ENCODE measurements at places on chromosomes 11 and 22.

DNA sequence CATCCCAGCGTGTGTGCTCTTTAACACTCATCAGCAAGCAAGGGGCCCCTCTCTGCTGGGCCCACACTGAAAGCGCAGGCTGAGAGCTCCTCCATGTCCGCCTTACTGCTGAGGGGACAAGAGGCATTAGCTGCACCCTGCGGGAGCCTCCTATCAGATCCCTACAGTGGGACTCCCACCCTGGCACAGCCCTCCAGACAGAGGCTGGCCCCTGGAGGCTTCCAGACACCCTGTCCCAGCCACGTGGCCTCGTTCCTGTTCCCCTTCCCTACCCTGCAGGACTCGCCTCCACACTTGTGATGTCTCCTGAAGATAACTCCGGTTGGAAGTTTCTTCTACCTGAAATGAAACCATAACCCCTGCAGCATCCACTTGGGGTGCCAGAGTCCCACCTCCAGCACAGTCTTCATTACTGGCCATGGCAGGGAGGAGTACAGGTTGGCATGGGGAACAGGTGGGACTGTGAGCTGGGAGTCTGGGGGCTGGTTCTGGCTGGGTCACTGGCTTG lies 5.0 kb upstream of the SH3BP1 start:
- peak; percentile 38 for DNase-seq
- peaks cover 71% of the 10 kb centered on the region for H3K4me1 ChIP-seq
- H3K4me3 ChIP-seq = peak overlapping the region; percentile 46
- H3K27me3 ChIP-seq = no peaks in the 10 kb centered on the region

DNA sequence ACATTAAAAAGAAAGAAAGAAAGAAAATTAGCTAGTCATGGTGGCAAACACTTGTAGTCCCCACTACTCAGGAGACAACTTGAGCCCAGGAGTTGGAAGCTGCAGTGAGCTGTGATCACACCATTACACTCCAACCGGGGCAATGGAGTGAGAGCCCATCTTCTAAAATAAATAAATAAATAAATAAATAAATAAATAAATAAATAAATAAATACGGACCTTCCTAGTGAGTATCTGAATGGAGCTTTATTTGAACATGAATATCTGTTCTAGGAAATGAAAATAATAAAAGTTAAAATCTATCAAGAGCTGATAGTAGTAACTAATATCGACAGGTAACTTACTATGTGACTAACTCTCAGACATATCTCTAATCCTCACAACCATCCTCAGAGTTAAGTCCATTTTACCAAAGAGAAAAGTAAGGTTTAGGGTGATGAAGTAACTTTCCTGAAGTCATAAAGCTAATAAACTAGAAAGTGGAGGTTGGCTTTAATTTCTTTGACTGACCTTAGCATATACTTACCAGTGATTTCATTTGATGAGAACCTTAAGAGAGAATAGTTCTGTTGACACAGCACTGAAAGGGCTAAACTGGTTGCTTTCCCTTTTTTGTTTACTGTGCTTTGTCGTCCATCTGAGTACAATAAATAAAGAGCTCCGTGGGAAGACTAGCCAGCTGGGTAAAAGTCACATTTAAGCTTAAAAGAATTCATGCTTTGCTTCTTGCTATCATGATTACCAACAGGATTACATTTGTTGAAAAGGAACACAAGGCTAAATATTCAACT lies 22.4 kb downstream of the ENTHD1 start:
- no peak overlapping the region for H3K27ac ChIP-seq
- DNase-seq = no peak
- no peak overlapping the region for H3K4me3 ChIP-seq
- H3K36me3 ChIP-seq = no peaks in the 10 kb centered on the region
- no peaks in the 10 kb centered on the region for H3K4me1 ChIP-seq

DNA sequence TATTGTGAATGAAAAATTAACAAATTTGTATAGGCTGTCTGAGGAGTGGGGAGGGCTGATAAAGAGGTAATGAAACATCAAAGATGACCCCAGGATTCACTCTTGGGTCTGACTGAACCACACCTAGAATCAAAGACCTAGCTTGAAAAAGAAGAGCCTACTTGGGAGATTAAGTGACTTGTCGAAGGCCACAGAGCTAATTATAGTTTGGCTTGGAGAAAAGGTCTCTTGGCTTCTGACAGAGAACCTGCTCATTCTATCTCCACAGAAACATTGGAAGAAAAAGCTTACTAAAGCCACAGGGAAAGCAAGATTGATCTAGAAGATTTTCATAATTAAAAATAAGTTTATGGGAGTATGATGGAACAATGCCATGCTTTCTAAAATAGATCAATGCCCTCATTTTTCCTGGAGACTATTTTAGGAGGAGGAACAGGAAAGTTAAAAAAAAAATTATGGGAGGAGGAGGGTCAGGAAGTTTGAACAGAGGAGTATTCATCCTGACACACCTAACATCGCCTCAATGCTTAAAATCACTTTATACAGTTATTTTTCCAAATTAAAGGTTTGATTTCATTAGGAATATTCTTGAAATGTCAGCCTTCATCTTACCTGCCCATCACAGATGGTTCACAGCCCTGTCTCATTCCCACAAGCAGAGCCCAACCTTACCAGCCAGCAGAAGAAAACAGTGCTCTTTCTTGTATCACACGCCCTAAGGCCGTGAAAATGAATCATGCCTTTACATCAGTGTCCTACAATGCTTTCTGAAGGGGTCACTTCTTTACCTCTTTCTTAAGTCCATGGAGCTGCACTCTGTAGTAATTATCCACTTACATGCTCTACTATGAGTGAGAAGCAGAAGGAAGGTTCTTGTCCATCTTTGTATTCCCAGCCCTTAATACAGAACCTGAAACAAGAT lies 231.1 kb upstream of the MPPED2 start:
- H3K27me3 ChIP-seq = no peaks in the 10 kb centered on the region
- no peaks in the 10 kb centered on the region for H3K4me1 ChIP-seq
- DNase-seq = no peak
- no peak overlapping the region for H3K4me3 ChIP-seq
- no peaks in the 10 kb centered on the region for H3K36me3 ChIP-seq

GRCh38 chr11:83827520-83827919 lies 541.4 kb upstream of the CCDC90B start:
- no peak overlapping the region for H3K27ac ChIP-seq
- H3K4me3 ChIP-seq = no peak overlapping the region
- no peak for DNase-seq
- no peaks in the 10 kb centered on the region for H3K27me3 ChIP-seq

DNA sequence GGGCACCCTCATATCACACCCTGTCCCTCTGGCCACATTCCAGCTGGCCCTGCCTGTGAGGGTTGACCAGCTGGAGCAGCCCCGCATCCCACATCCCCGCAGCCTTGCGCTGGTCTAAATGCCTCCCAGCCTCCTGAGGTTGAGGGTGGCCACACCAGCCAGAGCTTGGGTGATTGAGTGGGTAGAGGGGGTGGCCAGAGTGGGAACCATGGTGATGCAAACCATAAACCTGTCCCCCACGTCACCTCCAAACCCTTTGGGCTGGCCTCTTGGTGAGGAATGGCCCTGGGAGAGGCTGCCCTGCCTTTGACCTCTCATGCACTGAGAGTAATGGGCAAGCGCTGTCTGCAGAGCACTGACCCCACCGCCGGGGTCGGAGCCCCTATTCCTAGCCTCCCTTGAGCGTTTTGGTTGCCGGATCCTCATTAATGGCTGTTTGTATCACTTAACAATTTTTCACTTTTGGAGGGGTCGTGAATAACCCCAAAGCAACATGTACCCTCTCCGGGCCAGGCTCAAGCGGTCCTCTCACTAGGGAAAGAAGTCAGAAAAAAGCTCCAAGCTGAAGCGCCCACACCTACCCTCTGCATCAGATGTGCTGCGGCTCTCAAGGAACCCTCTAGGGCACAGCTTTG lies 16.0 kb upstream of the KCNQ1OT1 start:
- peaks cover 3% of the 10 kb centered on the region for H3K27me3 ChIP-seq
- H3K4me3 ChIP-seq = no peak overlapping the region
- no peaks in the 10 kb centered on the region for H3K4me1 ChIP-seq

DNA sequence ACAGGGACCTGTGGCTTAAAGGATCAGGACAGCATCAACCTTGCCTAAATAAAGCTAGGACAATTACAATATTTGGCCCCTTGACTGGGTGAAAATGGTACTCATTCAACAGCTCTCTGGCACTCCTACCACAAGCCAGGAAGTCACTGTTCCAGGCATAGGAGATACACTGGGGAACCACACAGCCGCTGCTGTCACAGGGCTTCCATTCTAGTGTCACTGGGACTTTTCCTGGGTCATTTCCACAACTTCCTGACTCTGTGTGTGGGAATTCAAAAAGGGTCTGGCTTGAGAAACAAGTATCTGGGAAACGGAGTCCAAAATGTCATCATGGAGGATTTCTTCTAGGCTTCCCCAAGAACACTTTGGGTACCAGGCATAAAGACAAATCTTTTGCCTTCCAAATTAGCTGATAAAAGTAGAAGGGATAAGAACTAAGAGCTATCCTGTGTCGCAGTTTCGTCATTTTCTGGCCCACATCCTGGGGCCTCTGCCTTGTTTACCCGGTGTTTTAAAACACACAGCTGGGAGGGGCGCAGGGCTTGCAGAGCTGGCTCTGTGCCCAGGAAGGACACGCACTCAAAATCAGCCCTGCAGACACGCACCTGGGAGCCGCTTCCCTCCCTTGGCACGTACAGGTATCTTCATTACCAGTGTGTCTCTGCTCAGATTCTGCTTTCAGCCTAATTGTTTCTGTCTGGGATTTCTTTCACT lies 38.0 kb downstream of the TMEM45B start:
- peak overlapping the region; percentile 66 for H3K4me3 ChIP-seq
- H3K27me3 ChIP-seq = no peaks in the 10 kb centered on the region
- H3K27ac ChIP-seq = peak overlapping the region; percentile 100
- peaks cover 64% of the 10 kb centered on the region for H3K4me1 ChIP-seq
- peak; percentile 90 for DNase-seq

- peak overlapping the region; percentile 94 for H3K27ac ChIP-seq
- peak; percentile 40 for DNase-seq
- H3K4me3 ChIP-seq = peak overlapping the region; percentile 85
- peaks cover 57% of the 10 kb centered on the region for H3K4me1 ChIP-seq
Measured at GRCh38 chr11:73140213-73141030, 1.7 kb downstream of the FCHSD2 start.

- no peaks in the 10 kb centered on the region for H3K36me3 ChIP-seq
- no peak overlapping the region for H3K4me3 ChIP-seq
- H3K4me1 ChIP-seq = peaks cover 25% of the 10 kb centered on the region
- DNase-seq = peak; percentile 59
Measured at GRCh38 chr11:59247531-59248227, 35.0 kb upstream of the MPEG1 start.

GRCh38 chr11:85628771-85629341 lies 463 bp downstream of the TMEM126B start:
- H3K36me3 ChIP-seq = peaks cover 24% of the 10 kb centered on the region
- peak overlapping the region; percentile 97 for H3K4me3 ChIP-seq
- peak; percentile 25 for DNase-seq
- peaks cover 44% of the 10 kb centered on the region for H3K4me1 ChIP-seq

- H3K27ac ChIP-seq = no peak overlapping the region
- DNase-seq = no peak
- no peaks in the 10 kb centered on the region for H3K36me3 ChIP-seq
- H3K4me1 ChIP-seq = no peaks in the 10 kb centered on the region
Measured at GRCh38 chr11:60703374-60703773, 4.0 kb downstream of the MS4A8 start.

DNA sequence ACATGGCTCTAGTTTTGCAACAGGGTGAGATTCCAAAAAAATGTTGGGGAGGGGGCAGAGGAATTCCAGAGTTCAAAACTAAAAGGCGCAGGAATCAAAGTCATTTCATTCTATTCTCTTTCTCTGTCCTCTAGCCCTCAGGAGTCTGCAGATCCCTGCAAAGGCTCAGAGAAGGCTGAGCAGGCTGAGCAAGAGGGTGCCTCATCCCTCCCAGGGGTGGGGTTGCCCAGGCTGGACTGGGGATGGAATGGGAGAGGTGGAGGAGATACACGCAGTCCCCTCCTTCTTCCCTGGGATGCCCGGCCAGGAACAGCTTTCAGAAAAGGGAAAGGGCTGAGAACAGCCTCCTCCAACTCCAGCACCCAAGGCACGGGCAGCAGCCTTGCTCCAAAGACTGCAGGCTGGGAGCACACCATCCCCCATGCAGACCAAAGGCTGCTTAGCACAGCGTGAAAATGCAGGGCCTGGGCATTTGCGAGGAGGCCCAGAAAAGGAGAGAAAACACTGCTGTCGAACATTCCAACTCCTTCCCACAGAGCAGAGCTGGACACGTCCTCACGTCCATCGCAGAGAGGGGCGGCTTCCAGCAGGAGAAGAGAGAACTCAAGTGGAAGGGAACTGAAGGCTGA lies 51.8 kb downstream of the MN1 start:
- H3K36me3 ChIP-seq = no peaks in the 10 kb centered on the region
- no peak for DNase-seq
- H3K27me3 ChIP-seq = peaks cover 24% of the 10 kb centered on the region
- no peaks in the 10 kb centered on the region for H3K4me1 ChIP-seq
- no peak overlapping the region for H3K4me3 ChIP-seq
- no peak overlapping the region for H3K27ac ChIP-seq

GRCh38 chr11:66101066-66101464 lies 31.0 kb downstream of the PACS1 start:
- H3K27me3 ChIP-seq = no peaks in the 10 kb centered on the region
- H3K36me3 ChIP-seq = peaks cover 31% of the 10 kb centered on the region

- H3K4me3 ChIP-seq = no peak overlapping the region
- no peaks in the 10 kb centered on the region for H3K27me3 ChIP-seq
- peaks cover 6% of the 10 kb centered on the region for H3K4me1 ChIP-seq
- H3K27ac ChIP-seq = no peak overlapping the region
Measured at GRCh38 chr11:10478574-10479550, 23.8 kb downstream of the AMPD3 start.

DNA sequence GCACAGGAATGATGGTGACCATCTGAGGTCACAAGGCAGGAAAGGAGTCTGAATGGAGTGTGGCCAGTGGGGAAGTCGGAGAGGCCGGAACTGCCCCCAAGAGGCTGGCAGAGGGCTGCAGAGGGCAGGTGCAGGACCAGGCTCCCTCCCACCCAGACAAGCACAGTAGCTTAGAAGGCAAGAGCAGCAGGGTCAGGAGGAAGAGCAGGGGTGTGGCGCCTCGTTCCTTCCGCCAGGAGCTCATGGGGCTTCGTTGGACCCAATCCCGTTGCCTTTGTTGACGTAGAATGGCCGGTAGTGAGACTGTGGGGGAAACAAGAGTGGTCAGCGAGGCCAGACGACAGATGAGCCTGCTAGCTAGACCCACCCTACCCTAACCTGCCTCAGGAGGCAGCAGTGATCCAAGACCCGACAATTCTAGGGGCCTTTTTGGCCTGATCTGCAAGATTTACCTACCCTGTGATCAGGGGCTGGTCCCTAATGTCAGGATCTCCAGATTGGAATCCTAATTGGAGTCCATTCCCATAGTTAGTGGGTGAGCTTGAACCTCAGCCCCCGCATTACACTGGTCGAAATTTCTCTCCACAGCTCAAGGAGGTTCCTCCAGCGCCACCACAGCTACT lies 25.6 kb downstream of the TRIM29 start:
- no peak for DNase-seq
- no peaks in the 10 kb centered on the region for H3K36me3 ChIP-seq
- H3K4me1 ChIP-seq = no peaks in the 10 kb centered on the region
- peaks cover 33% of the 10 kb centered on the region for H3K27me3 ChIP-seq
- no peak overlapping the region for H3K4me3 ChIP-seq

- H3K27ac ChIP-seq = no peak overlapping the region
- H3K36me3 ChIP-seq = no peaks in the 10 kb centered on the region
- H3K27me3 ChIP-seq = no peaks in the 10 kb centered on the region
Measured at GRCh38 chr11:92410526-92410925, 185.9 kb downstream of the FAT3 start.

Data from activated naive CD4-positive, alpha-beta T cell treated with anti-CD3 and anti-CD28 coated beads, Interleukin-2, amount 10 ng/mL, durations not matched to agents 7 days and 5 days (primary cell).